ENCODE measurements at places on chromosomes 1 and 21. TPM values are rescaled to one million over a fixed set of nuclear protein-coding genes. Genes with fewer than 3 reads are reported as not detected.
A peak's percentile ranks its signal among the peaks of the same experiment; 100 is the strongest.

CCDC17 gene
- 2.8 TPM for total RNA-seq

IFNAR2 gene
- 35.2 TPM for total RNA-seq

ADCY10 gene
- 0.19 TPM for total RNA-seq

S100A11 gene
- total RNA-seq, result 218 TPM

TIE1 gene
- 0.23 TPM for total RNA-seq

DYNLT5 gene
- not detected for total RNA-seq

NOTCH2NLA gene
- 32.5 TPM for total RNA-seq

C1orf87 gene
- total RNA-seq, result not detected

ENAH gene
- total RNA-seq, result 0.33 TPM

ERICH3 gene
- not detected for total RNA-seq

C1orf105 gene
- not detected for total RNA-seq

DNA sequence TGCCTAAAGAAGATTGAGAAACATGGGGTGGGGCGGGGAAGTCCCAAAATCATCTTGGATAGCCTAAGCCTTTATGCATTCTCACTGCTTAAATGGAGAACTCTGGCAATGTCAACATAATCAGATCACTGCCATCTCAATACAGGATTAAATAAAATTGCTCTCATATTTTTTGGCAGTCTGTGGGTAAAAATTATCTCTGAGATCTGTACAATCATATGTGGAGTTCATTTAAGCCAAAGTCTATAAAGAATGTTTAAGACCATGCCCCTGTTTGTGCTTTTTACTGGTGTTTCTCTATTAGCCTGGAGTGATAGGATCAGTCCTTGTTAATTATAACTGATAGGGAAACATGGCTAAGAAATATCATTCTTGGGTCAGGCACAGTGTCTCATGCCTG lies 136.3 kb downstream of the GPR52 start:
- DNase-seq, result no peak
- H3K27ac ChIP-seq, result no peak overlapping the region

- H3K4me3 ChIP-seq, result no peak overlapping the region
- H3K27ac ChIP-seq, result no peak overlapping the region
- DNase-seq, result no peak
Measured at GRCh38 chr1:170355267-170355801, 176.6 kb upstream of the GORAB start.

DNA sequence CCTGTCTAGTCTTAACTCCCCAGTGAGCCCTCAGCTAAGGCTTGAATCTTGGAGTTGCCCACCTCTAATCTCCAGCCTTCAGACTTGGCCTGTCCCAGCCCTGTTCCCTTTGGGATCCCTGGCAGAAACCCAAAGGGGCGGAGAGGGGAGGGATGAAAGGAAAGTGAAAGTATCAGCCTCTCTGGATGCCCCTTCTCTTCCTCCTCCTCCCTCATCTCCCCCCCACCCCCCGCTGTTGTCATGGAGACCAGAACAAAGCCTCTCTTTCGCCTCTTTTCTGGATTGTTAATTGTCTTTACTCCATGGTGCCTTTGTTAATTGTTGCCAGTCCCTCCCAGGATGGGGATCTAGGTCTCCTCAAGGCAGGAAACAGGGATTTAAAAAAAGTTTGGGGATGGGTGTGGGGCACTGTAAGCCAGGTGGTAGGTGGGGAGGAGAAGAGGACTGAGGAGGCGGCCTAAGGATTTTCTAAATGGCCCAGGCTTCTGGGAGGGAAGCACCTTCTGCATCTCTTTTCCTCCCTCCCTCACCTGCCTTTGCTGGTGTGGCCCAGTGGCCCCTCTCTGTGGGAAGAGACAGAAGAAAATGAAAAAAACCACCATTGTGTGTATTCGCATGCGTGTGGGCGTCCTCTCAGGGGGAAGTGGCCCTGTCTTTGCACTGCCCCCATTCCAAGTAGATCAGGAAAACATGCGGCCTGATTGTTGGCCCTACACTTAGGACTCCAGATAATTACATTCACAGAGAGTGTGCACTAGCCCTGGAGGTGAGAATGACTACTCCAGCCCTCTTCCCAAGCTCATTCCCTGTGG lies 7.5 kb upstream of the SOX13 start:
- no peak for DNase-seq
- no peak overlapping the region for H3K4me3 ChIP-seq
- H3K27me3 ChIP-seq, result peaks cover 29% of the 10 kb centered on the region

DNA sequence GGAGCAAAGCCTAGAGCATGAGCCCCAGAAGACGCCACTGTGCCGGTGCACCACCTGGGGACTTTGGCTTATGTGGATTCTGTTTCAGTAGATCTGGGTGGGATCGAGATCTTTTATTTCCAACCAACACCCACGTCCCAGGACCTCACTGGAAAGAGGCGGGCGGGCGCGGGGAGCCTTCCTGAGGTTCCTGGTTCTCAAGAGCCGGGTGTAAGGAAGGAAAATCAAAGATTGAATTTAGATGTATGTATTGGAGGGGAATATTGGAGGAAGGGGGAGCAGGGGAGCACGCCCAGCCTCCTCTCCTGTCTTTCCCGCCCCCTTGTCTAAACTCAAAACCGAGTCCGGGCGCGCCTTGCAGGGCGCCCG lies 6.2 kb upstream of the OLIG2 start:
- no peak overlapping the region for H3K27ac ChIP-seq
- no peak for DNase-seq
- peaks cover 82% of the 10 kb centered on the region for H3K27me3 ChIP-seq
- no peak overlapping the region for H3K4me3 ChIP-seq
- peaks cover 6% of the 10 kb centered on the region for H3K36me3 ChIP-seq

- H3K27me3 ChIP-seq, result no peaks in the 10 kb centered on the region
- no peak for DNase-seq
- peaks cover 2% of the 10 kb centered on the region for H3K4me1 ChIP-seq
- H3K27ac ChIP-seq, result no peak overlapping the region
- no peak overlapping the region for H3K4me3 ChIP-seq
Measured at GRCh38 chr1:45574105-45574626, 9.7 kb upstream of the NASP start.

DNA sequence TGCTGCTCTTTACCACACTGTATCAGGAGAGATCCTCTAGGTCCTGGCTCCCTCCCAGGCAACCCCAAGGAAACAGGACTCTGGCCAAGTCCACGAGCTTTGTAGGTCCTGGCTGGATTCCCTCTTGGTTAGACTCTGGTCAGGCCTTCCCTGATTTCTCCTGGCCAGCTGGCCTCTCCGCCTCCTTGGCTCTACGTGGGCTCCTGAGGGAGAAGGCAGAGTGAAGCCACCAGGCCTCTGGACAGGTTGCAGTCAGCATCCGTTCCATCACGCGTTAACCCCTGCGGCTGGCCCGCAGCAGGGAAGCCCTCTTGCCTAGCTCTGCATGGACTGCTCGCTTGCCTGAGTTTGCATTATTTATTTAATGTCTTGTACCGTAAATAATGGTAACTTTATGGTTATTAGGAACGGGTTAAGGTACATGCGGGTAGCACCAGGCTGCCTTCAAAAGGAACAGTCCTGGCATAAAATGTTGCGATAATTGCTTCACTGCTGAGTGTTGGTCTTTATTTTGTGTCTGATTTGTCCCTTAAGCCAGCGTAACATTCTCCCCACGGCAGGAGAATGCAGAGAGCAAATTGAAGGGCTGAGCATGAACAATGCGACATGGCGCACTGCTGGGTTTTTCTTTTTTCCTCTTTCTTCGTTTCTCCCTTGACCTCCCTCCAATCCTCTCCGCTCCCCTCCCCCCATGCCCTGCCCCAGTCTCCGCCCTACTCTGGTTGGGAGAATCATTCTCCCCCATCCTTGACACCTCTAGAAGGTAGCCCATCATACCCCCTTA lies 100.3 kb downstream of the RNF220 start:
- H3K4me3 ChIP-seq, result no peak overlapping the region
- H3K27ac ChIP-seq, result no peak overlapping the region
- H3K4me1 ChIP-seq, result no peaks in the 10 kb centered on the region
- peaks cover 3% of the 10 kb centered on the region for H3K27me3 ChIP-seq
- DNase-seq, result no peak

- peaks cover 85% of the 10 kb centered on the region for H3K36me3 ChIP-seq
- no peak for DNase-seq
- H3K27ac ChIP-seq, result peak overlapping the region; percentile 23
- peaks cover 17% of the 10 kb centered on the region for H3K4me1 ChIP-seq
Measured at GRCh38 chr1:40421431-40422384, 28.6 kb upstream of the ZFP69B start.

- DNase-seq, result no peak
- no peaks in the 10 kb centered on the region for H3K36me3 ChIP-seq
- no peak overlapping the region for H3K27ac ChIP-seq
- H3K4me1 ChIP-seq, result peaks cover 24% of the 10 kb centered on the region
- peaks cover 1% of the 10 kb centered on the region for H3K27me3 ChIP-seq
Measured at GRCh38 chr21:36115138-36115730, 19.6 kb upstream of the CBR3 start.

GRCh38 chr1:208010487-208011071 lies 99.7 kb upstream of the CD34 start:
- no peak for DNase-seq
- H3K27me3 ChIP-seq, result peaks cover 6% of the 10 kb centered on the region
- no peaks in the 10 kb centered on the region for H3K36me3 ChIP-seq

DNA sequence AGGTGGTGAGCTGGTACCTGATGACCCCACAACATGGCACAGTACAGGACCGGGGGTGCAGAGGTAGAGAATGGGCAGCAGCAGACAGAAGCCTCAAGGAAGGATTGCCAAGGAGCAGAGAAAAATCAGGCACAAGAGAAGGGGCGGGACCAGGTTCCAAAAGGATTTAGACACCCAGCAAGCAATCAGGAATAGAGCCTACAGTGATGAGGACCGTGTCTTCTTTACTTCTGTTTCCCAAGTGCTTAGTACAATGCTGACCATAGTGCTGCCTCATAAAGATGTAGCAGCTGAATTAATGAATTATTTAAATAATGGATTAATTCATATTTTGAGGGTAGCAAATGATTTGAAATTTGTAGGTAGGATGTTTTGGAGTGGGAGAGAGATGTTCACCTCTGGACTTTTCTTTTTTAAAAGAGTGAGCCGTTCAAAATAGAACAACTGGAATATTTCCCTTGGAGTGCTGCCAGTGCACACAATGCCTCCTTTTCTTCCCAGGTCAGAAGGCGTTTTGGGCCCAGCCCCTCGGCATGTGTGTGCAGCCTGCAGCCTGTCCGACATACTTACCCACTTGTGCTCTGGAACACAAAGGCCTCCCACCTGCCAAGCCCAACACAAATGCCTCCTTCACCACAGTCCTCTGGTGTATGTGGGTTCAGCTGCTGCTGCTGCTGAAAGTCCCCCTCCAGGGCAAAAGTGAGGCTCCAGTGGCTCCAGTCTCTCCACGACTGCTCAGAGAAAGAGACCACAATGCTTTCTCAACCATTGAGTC lies 19.6 kb downstream of the KANK4 start:
- peaks cover 7% of the 10 kb centered on the region for H3K4me1 ChIP-seq
- no peak for DNase-seq
- no peak overlapping the region for H3K4me3 ChIP-seq
- no peaks in the 10 kb centered on the region for H3K36me3 ChIP-seq
- H3K27ac ChIP-seq, result no peak overlapping the region

GRCh38 chr1:193462629-193463320 lies 276.4 kb upstream of the B3GALT2 start:
- no peak overlapping the region for H3K27ac ChIP-seq
- peaks cover 28% of the 10 kb centered on the region for H3K4me1 ChIP-seq
- H3K27me3 ChIP-seq, result no peaks in the 10 kb centered on the region

- no peaks in the 10 kb centered on the region for H3K36me3 ChIP-seq
- H3K27ac ChIP-seq, result no peak overlapping the region
- H3K4me1 ChIP-seq, result peaks cover 14% of the 10 kb centered on the region
- no peak overlapping the region for H3K4me3 ChIP-seq
- no peaks in the 10 kb centered on the region for H3K27me3 ChIP-seq
- DNase-seq, result no peak
Measured at GRCh38 chr1:115068826-115069585, 20.3 kb downstream of the TSPAN2 start.

- no peaks in the 10 kb centered on the region for H3K27me3 ChIP-seq
- no peak for DNase-seq
- no peak overlapping the region for H3K27ac ChIP-seq
Measured at GRCh38 chr1:117030271-117030877, 28.8 kb downstream of the CD101 start.

DNA sequence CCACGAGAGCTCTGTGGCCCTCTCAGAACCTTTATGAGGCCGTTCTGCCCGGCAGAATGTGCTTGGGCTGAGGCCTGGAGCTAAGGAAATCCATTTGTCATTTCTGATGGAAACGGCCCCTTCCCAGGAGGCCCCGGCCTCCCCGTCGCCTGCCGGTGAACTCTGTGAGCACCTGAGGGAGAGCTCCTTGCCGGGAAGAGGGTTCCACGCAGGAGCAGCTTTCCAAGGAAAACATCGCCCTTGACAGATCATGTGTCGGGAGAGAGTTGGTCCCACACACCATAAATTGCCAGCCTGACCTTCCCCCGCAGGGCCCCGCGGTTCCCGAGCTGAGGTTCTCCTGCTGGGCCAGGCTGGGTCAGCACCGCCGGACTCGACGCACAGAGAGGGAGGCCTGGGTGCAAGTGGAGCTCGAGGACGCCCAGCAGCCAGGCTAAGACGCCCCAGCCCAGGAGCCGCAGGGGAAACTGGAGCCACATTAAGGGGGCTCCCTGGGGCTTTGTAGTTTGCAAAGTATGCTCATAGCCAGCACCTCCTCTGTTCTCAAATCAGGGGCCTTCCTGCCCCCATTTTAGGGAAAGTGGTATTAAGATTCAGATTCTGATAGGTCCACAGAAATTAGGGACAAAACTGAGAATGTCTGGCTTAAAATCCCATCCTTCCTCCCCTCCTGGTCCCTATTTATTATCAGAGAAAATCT lies 239.5 kb downstream of the FOXD2 start:
- no peak for DNase-seq
- H3K27me3 ChIP-seq, result peaks cover 6% of the 10 kb centered on the region
- no peak overlapping the region for H3K27ac ChIP-seq
- no peak overlapping the region for H3K4me3 ChIP-seq

GRCh38 chr1:37795340-37796125 lies 1.9 kb downstream of the MANEAL start:
- DNase-seq, result peak; percentile 90
- peaks cover 32% of the 10 kb centered on the region for H3K27me3 ChIP-seq
- peaks cover 11% of the 10 kb centered on the region for H3K36me3 ChIP-seq
- H3K27ac ChIP-seq, result no peak overlapping the region
- peak overlapping the region; percentile 76 for H3K4me3 ChIP-seq

DNA sequence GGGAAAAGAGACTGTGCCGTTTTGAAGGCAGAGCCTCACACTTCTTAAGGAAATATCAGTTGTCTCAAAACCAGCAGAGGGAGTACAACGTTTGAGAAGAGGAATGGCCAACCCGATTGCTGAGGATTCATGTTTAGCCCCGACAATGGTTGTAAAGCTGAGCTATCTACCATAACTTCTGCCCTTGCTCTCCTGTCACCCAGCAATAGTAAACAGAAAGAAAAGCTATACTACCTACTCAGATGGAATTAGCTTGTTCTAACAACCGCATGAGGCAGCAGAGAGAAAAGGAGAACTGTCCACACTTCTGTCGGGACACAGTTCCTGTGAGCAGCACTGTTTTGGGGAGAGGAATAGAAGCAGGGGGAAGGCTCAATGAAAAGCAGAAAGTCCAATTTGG lies 91.2 kb downstream of the SLC45A1 start:
- peaks cover 38% of the 10 kb centered on the region for H3K4me1 ChIP-seq
- H3K36me3 ChIP-seq, result peaks cover 49% of the 10 kb centered on the region
- peak; percentile 71 for DNase-seq
- peak overlapping the region; percentile 67 for H3K27ac ChIP-seq

All from activated CD4-positive, alpha-beta T cell treated with anti-CD3 and anti-CD28 coated beads, Interleukin-2, amount 10 ng/mL, durations not matched to agents 24 days and 14 days (primary cell).